ENCODE measurements at places on chromosomes 4 and X.

DNA sequence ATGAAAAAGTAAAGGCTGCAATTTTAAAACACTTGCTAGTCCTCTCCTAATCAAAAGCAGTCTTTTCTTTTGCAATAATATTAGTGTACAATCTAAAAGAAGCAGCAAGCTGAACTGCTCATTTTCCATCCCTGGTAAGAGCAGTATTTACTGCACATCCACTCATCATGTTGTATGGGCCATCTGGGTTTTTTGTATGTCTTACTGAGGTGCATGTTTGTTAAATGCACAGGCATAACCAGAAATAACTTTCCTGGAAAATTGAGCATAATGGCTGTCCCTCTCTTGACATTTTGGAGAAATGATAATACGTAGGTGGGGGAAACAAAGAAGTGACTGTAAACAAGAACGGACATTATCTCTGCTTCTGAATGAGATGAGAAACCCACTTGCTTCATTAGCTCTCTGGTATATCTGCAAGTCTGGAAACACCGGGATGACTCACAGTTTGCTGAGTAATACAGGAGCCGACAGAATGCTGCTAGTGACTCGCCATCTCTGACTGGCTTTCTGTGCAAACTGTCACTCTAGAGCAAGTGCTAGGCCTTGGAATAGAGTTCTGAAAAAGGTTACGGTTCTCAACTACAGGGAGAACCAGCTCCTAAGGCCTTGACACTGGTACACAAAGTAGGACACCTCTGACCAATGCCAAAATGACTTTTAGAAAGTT is 85.7 kb upstream of the MTM1 start:
- no peak for DNase-seq

DNA sequence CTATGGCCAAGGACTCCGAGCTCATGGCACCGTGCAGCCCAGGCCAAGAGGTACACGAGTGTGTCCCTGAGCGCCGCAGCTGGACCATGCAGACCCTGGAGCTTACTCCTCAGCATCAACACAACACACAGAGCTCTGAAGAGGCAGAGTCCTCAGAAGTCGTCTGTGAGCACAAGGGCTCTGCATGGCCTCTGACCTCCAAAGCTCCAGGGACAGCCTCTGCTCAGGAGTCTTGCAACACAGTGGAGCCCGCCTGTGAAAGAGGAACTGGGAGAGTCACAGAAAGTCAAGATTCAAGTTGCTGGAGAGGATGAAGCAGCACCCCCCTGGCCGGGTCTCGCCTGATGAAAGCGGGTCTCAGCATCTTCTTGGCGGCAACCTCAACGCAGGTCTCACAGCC is 2.9 kb downstream of the LRPAP1 start:
- DNase-seq = peak; percentile 86

DNA sequence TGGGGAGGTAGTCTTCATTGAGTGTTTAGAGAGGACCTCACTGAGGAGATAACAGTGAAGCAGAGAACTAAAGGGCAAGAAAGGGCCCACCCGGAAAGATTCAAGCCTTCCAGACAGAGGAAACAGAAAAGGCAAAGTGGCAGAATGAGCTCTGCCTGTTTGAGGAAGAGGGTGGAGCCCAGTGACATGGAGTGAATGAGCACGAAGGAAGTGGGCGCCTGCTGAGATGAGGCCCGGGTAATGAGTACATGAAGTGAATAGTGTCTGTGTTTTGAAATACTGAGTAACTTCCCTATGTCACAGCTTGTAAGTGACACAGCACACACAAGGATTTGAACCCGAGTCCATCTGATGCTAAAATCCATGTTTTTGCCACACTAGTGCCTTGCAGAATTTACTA is 32.5 kb upstream of the TLR2 start:
- peak; percentile 97 for DNase-seq

DNA sequence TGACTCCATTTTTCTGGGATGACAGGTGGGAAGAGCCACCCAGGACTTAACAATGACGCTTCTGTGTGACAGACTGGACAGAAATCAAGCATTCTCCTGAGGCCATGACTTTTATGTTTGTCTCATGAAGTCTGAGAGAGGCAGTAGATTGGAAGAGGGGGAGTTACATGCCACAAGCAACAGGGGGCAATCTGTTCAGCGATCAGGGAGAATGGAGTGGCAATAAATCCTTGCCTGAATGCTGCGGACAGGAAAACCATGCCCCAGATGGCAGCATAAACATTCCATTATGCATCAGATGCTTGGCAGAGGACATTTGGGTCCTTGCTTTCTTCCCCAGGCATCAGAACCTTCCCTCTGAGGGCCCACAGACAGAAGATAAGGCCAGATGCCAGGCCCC is 312.4 kb upstream of the DIPK2B start:
- DNase-seq = no peak

DNA sequence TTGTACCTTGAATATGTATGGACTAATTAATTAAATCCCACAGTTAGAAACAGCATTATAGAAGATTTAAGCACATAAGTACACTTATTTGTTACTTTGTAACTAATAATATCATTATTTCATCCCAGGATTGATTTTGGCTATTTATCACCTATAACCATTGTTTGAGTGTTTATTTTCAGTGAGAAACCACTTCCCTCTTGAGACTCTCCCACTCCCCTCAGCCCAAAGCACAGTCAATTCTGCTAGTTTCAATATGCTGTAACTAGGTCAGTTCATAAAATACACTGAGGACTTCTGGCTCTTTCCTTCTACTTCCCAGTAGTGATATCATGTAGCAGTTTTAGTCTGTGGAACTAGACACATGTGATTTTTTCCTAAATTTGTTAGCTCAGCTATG is 16.3 kb downstream of the OFD1 start:
- no peak for DNase-seq

- DNase-seq = no peak
Measured at GRCh38 chr4:89110541-89110985, 770 bp upstream of the TIGD2 start.

- peak; percentile 21 for DNase-seq
Measured at GRCh38 chr4:176791591-176792325, 964 bp downstream of the VEGFC start.

GRCh38 chr4:2787230-2788100 is 5.4 kb upstream of the SH3BP2 start:
- DNase-seq = peak; percentile 89

DNA sequence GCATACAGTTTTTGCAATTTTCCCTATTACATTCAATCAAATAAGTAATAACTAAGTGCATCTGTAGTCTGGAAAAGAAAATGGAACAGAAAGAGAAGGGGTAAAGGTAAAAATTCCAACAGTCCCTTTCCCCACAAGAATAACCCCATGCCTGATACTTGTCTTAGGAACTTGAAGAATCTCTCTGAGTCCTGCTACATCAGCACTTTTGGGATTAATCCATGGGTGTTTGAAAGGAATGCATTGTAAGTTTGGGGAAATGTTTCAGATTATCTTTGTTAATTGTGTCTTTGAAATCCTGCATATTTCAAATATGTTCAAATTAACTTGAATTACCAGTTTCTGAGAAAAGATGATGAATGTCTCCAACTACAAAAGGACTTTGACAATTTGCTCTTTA is 667.3 kb upstream of the PRKX start:
- DNase-seq = no peak

- DNase-seq = no peak
Measured at GRCh38 chrX:11188664-11189063, 77.5 kb downstream of the HCCS start.

- DNase-seq = peak; percentile 51
Measured at GRCh38 chrX:12973561-12974304, 1.2 kb upstream of the TMSB4X start.

- no peak for DNase-seq
Measured at GRCh38 chr4:47525154-47525819, 40.2 kb downstream of the ATP10D start.

DNA sequence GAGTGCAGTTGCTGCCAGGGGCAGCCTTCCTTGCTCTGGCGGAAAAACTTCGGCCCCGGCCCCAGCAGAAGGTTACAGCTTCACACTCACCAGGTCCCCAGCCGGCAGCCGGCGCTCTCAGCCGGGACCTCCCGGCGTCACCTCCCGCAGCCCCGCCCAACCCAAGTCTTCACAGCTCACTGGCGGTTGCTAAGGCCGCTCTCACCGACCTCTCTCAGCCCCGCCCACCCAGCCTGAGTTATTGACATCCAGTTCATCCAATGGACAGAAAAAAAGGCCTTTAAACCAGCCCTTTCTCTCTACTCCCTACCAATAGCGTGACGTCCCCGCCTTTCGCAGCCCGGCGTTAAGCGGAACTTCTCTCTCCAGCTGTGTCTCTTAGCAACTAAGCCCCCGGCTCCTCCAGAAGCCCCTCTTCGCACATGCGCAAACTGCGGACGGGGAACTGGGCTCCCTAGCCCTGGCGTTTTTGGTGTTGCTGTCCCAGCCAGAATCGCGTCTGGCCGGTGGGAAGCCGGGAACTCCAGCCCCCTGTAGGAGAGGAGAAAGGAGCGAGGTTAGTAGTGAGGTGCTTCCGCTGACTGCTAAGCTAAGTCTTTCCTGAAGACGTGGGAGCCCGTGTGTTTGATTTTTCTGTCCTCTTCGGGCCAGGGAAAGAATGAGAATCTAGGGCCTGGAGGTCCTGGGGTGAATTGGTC is at the start of gene BBS12:
Gene BBS12, plus strand, starts transcription at position 376 of the 698 bp plus-strand sequence. CDS start 9,189 bp downstream, outside the sequence.
- DNase-seq = peak; percentile 98

- no peak for DNase-seq
Measured at GRCh38 chrX:27840881-27841280, 33.1 kb downstream of the MAGEB10 start.

GRCh38 chrX:137025930-137026329 is 7.9 kb downstream of the GPR101 start:
- DNase-seq = no peak

DNA sequence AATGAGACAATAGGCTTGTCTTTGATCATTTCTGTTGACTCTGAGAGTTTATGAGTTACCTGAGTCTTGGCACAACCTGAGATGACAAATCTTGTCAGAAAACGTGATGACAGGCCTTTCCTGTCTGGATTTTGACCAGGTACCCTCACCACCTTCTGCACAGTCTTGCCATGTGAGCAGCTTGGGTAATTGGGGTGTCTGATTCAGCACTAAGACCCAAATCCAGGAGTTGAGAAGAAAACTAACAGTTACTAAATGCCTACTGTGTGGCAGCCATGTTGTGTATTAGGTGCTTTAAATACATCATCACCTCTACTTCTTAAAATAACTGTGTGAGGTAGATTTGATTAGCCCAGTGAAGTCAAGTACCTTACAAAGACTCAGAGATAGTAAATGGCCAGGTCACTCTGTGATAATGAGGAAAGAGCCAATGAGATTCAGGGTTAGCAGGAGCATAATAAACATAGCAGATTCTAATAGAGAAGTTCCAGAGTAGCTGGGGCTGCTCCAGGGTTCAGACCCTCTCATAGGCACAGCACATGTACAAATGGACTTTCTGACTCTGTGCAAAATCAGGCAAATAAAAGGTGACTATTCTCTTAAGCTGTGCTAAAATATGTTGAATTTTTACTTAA is 2.8 kb downstream of the EREG start:
- no peak for DNase-seq

GRCh38 chr4:79551555-79551954 is 143.5 kb upstream of the GK2 start:
- no peak for DNase-seq

- no peak for DNase-seq
Measured at GRCh38 chrX:115333446-115333845, 43.9 kb downstream of the LUZP4 start.

DNA sequence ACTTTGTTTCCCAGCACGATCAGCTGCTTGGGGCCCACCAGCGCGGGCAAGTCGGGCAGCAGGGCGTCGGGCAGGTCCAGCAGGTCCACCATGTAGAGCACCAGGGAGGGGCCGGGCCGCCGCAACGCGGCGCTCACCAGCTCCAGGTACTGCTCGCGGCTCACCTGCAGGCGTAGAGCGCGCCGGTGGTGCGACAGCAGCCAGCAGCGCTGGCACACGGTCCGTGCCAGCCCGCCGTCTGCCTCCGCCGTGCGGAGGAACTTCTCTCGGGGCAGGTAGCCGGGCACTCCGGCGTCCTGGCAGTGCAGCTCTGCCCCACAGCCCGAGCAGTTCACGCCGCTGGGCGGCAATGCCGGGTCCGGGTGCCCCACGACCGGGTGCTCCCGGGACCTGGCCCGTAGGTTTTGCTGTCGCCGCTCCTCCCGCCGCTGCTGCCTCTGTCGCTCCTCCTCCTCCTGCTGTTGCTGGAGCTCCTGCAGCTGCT is 527 bp downstream of the NOA1 start:
- no peak for DNase-seq

GRCh38 chrX:23938690-23939089 is 30.9 kb downstream of the CXorf58 start:
- no peak for DNase-seq

DNA sequence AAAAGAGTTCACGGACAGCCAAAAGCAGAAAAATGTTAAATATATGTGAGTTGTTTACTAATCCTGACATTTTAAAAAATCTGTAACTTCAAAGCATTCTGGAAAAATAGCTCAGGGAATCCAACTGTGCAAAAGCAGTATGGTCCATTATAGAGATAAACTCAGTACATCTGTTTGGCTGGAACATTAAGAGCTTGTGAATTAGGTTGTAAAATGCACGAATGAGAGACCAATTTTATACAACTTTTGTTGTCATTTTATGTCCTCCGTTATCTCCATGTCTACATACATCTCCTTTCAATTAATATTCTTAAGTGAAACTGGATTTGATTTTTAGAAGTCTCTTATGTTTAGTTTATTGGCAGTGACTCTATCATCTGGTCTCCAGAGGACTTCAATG is 367.0 kb upstream of the ATOH1 start:
- DNase-seq = no peak

- DNase-seq = no peak
Measured at GRCh38 chr4:185470501-185471195, 885 bp downstream of the CCDC110 start.

DNA sequence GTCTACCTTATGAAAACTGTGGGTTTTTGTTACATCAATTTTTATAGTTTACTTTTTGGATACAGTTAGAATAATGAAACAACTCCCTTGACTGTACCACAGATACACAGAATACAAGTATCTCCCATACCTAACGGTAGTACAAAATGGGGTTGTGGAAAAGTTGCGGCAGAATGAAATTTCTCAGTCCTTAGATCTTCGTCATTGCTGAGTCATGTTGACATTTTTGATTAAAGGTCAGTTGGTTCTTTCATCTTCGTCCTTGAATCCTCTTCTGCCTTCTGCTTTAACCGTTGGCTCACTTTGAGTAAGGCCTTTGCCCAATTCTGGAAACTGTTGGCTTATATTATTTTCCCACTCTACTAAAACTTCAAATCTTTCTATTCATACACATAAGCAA is 75.6 kb downstream of the TRIML1 start:
- no peak for DNase-seq

DNA sequence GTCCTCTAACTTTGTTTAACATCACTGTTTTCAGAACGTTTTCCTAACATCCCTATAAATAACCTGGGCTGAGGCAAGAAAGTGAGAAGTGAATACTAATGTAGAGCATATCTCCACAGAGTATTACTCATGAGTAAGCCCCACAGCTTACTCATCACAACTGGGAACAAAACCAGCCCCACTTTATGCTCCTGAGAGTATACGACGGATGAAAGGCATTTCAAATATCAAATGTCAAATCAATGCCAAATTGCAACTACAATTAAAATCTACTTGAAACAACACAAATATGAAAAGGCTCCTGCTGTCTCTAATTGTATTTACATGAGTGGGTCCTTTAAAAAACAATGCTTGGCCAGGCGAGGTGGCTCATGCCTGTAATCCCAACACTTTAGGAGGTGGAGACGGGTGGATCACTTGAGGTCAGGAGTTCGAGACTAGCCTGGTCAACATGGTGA is 41.2 kb downstream of the SH3RF1 start:
- no peak for DNase-seq

- no peak for DNase-seq
Measured at GRCh38 chrX:11380187-11380844, 87.1 kb downstream of the AMELX start.

Data from Kasumi-1 (cell line).